ENCODE measurements at places on chromosomes 16 and 17.

- no peak for DNase-seq
These were observed 26.1 kb upstream of the AMZ2 start for GRCh38 chr17:68221786-68222185.

DNA sequence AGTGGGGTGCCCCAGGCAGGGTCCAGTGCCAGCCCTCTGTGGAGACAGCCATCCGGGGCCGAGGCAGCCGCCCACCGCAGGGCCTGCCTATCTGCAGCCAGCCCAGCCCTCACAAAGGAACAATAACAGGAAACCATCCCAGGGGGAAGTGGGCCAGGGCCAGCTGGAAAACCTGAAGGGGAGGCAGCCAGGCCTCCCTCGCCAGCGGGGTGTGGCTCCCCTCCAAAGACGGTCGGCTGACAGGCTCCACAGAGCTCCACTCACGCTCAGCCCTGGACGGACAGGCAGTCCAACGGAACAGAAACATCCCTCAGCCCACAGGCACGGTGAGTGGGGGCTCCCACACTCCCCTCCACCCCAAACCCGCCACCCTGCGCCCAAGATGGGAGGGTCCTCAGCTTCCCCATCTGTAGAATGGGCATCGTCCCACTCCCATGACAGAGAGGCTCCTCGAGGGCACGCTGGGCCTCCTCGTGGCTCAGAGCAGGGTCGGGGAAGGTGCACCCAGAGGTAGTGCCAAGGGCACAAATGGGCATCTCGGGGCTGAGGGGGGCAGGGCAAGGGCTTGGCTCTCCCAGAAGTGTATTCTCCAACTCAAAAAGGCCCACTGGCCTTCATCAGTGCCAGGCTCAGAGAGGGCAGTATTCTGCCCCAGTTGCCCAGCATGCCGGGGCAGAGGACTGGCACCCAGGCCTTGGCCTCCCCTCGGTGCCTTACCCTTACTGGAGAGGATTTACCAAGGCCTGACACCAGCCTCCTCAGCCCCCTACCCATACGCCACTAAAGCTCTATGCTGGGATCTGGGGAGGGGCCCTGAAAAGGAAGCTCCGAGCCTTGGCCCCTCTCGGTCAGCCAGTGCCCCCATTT lies at the start of gene CDH5:
TSS of gene CDH5 (plus strand) at position 259 of the 867 bp plus-strand sequence. CDS start 12,647 bp downstream, outside the sequence.
- DNase-seq = no peak

DNA sequence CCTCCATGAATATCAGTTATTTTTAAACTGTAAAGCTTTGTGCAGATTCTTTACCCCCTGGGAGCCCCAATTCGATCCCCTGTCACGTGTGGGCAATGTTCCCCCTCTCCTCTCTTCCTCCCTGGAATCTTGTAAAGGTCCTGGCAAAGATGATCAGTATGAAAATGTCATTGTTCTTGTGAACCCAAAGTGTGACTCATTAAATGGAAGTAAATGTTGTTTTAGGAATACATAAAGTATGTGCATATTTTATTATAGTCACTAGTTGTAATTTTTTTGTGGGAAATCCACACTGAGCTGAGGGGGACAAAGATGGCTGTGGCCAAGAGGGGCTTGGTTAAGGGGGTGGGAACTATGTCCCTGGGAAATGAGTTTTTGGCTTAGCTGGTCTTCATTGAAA lies 2.3 kb downstream of the CCL11 start:
- no peak for DNase-seq

DNA sequence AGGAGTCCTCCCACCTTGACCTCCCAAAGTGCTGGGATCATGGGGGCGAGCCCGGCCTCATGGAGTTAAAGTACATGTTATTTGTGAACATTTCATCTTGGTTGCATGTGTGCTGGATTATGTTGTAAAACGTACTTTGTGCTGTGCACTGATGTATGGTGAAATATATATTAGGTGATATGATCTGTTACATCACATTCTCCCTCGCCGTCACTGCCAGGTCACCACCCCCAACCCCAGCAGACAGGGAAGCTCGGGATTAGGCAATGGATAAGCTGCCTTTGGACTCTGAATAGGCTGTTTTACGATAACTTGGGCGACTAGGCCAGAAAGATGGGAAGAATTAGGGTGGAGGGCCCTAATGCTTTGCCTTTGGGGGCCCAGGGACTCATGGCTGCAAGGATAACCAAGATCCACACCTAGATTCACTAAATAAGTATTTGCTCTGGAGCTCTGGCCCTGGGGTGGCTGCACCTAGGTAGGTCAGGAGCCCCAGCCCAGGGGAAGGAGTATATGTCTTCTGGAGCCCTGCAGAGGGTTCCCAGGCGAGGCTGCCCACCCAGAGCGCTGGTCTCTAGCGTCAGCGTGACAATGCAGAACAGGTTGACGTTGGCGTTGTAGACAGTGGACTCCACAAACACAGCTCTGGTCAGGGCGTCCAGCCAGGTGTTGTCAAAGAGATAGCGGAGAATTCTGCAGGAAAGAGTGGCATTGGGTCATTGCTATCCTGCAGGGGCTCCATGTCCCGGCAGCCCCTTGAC lies 27.1 kb upstream of the GCSH start:
- no peak for DNase-seq

- DNase-seq = no peak
These were observed 28.8 kb downstream of the TMEM238L start for GRCh38 chr17:10775058-10775457.

- no peak for DNase-seq
These were observed 85.5 kb upstream of the HNF1B start for GRCh38 chr17:37830151-37830993.

DNA sequence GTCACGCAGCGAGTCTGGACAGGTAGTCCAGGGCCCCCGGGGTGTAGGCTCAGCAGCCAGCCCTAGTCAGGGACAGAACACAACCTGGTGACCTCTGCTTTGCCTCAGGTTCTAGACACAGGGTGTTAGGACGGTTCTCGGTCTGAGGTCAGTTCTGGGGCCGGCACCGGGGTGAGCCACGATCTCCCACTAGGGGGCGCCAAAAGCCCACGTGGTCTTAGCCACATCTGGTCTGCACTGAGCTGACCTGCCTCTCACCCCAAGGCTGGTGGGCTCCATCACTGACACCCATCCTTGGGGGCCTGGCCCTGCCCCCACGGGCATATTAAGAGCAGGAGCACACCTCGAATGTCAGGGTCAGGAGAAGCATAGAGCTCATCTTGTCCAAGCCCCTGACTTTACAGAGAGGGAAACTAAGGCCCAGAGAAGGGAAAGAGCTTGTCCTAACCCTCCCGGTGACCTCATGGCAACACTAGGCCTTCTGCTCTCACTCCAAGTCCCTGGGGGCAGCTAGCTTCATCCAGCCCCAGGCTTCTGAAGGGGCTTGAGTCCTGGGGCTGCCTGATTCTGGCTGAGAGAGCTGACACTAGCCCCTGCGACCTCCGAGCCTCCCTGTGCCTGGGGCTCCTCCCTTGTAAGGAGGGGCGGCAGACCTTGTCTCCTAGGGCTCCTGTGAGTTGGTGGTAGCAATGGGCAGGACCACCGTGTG lies 9.0 kb downstream of the SLC5A10 start:
- DNase-seq = peak; percentile 67

- DNase-seq = no peak
These were observed 32.8 kb downstream of the MPHOSPH6 start for GRCh38 chr16:82136956-82137821.

Data from activated naive CD4-positive, alpha-beta T cell (primary cell).